NCI-H1417 (cell line): ENCODE measurements at places on chromosomes 2 and 18.

- no peak for DNase-seq
Measured at GRCh38 chr2:59622599-59623308, 930.7 kb downstream of the BCL11A start.

DNA sequence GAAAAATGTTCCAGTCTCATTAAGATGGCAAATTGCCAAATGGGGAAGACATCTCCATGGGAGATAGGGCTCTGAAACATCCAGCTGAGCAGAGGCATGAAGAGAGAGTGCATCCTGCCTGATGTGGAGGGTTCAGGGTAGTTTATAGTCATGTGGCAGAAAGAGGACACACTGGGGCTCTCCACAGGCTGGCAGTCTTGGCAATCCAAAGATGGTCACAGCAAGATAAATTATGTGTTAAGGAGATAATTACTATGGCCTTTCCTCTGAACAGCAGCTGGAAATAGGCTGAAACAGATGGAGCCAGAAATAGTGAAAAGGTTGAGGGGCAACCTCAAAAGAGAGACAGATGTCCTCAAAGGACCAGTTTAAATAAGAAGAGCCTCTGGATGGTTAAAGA, 97.2 kb downstream of the DCC start:
- peak; percentile 37 for DNase-seq

DNA sequence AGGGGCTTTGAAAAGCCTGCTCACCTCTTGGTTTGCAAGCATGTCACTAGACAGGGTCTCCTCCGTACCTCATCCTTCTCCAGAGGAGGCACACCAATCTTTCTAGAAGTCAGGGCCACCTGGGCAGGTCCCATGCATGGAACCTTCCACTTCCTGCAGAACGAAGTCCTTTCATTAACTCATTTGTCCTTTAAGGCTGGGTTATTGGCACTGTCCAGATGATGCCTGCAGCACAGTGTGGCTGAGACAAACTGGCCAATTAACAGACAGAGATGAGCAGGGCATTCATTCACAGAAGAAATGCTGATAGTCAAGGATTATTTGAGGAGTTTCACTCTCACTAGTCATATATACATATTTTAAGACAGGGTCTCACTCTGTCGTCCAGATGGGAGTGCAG, 245.3 kb downstream of the TFCP2L1 start:
- DNase-seq = no peak

- no peak for DNase-seq
Measured at GRCh38 chr2:231646476-231646875, 53.8 kb downstream of the TEX44 start.

- no peak for DNase-seq
Measured at GRCh38 chr18:54551590-54551989, 39.5 kb upstream of the DYNAP start.

- DNase-seq = peak; percentile 32
Measured at GRCh38 chr2:5479265-5479928, 212.8 kb upstream of the SOX11 start.

- peak; percentile 82 for DNase-seq
Measured at GRCh38 chr2:38498045-38498481, 104.7 kb downstream of the HNRNPLL start.

DNA sequence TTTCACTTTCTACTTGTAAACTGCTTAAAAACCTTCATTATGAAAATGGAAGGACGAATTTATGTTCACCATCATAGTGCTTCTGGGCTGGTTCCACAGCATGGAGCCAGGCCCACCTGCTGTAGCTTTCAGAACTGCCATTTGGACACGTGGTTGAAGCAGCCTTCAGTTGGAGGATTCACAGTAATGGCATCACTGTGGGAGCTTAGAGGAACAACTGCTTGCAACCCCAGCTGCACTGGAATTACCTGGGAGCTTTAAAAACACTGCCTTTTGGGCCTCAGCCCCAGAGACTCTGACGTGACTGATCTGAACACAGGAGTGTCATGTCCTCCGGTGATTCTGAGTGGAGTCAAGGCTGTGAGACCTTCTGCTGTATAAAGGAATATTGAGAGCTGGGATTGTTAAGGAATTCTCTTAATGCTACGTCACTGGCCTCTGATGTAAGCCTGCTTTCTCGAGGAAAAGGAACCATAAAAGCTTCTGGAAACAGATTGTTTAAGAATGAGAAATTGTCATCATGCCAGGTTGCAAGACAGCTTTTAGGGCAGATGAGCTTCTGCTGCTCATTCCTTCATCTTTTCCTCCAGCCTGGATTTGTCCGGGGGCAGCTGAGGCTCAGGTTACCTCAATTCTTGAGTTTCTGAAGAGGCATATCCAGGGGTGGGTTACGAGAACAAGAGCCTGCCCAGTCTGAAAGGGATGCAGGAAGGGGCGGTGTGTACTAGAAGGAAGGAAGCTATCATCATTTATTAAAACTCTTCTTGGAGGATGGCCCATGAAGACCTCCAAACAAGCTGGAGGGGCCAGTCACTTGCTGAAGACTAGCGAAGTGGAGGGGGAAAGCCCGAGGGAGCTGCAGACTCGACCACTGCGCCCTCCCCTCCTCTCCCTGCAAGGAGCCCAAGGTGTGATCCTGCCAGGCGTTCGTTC, 1.3 kb upstream of the IL1R1 start:
- DNase-seq = no peak

GRCh38 chr2:236341721-236342120, 77.5 kb upstream of the ASB18 start:
- DNase-seq = no peak
